Body of pancreas (tissue), 4 donors: ENCODE measurements at places on chromosomes 7 and 10. TPM values are rescaled to one million over a fixed set of nuclear protein-coding genes. Genes with fewer than 3 reads are reported as not detected.

- no peak for DNase-seq
Measured at GRCh38 chr7:94998266-94999068, 91.1 kb downstream of the PPP1R9A start.

- no peak for DNase-seq
Measured at GRCh38 chr7:116021237-116021636, 9.3 kb downstream of the TFEC start.

The IL6 gene
- 2.9 TPM for total RNA-seq

The CHPF2 gene
- total RNA-seq, result 24.4 TPM

The GNAT3 gene
- total RNA-seq, result 0.26 TPM

GRCh38 chr7:39647816-39648215 lies 24.4 kb downstream of the RALA start:
- no peak for DNase-seq

GRCh38 chr10:61456095-61456789 lies 3.1 kb upstream of the TMEM26 start:
- DNase-seq, result no peak

GRCh38 chr7:70681469-70682350 lies 450.2 kb upstream of the GALNT17 start:
- DNase-seq, result no peak

- no peak for DNase-seq
Measured at GRCh38 chr7:42164881-42165428, 72.1 kb downstream of the GLI3 start.

DNA sequence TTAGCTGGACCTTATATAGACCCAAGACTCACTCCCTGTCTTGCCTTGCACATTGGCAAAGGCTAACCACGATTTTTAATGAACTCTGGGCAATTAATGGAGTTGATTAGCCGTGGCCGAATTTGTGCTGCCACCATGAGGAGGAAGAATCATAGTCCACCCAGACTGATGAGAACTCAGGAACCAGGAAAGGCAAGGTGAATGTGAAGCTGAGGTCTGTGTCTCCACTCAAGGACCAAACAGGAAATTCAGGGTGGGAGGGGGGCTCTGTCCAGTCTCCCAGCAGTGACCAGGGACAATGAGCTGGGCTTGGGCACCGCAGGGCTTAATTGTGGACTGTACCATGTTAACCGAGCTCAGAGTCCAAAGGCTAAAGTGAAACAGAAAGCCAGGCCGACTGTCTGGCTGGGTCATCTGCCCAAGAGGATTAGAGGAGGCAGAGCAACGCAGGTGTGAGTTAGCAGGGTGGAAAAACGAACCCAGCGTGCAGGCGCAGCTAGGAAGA lies 127.0 kb upstream of the JCAD start:
- no peak for DNase-seq

The OR6B1 gene
- not detected for total RNA-seq

DNA sequence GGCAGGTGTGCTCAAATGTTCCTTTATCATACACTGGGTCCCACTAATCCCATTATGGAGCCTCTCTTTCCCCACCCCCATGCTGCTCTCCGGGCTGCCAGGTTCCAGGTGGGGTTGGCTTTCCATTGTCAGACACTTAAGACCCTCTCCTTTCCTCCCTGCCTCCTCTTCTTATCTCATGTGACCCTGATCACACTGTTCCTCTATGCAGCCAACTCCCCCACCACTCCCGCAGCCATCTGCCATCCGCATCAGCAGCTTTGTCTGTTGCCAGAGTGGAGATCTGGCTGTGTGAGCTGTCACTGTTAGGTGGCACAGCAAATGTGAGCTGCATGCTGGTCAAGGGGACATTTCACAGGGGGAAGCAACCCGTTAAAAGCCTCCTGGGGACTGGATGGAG lies 391.4 kb downstream of the TNS3 start:
- DNase-seq, result no peak

DNA sequence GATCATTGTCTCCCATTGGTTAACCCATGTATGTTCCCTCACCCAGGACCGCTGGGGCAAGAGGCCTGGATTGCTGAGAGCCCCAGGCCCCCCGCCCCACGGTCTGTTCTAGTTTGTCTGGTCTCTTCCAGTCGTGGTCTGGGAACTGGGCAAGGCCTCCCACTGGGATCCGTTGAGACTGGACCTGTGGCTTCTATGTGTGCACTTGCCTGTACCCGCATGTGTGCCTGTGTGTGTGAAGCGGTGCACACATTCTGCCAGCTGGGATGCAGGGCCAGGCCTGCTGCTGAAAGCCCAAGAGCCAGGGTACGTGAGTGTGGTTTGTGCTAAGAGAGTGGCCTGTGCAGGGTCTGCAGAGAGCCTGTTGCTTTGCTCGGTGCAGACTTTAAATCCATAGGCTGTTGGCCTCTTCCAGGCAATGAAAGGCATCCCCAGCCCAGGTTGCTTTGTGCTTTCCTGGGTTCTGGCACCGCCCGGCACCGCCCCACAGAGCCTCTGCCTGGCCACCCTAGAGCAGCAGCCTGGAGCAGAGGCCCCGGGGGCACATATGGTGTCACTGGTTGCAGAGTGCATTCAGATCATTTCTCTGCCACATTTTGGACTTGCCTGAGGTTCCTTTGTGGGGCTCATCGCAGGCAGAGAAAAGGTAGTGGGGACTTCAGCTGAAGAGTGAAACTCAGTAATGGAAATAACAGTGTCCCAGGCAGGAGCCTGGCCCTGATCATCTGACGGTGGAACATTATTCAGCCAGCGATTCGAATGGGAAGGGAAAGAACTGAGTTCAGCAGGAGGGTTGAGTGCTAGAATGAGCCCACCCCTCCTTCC lies 215.5 kb downstream of the GLRX3 start:
- no peak for DNase-seq
